Muscle of arm (tissue), 14 donors: ENCODE measurements at places on chromosomes 7 and 10. TPM values are rescaled to one million over a fixed set of nuclear protein-coding genes. Genes with fewer than 3 reads are reported as not detected.

GRCh38 chr7:142792593-142792992 lies 21.8 kb downstream of the PRSS2 start:
- DNase-seq, result no peak

GRCh38 chr10:86443936-86444335 lies 77.3 kb upstream of the GRID1 start:
- no peak for DNase-seq

PNLIPRP1 gene
- polyA plus RNA-seq, result not detected

DNA sequence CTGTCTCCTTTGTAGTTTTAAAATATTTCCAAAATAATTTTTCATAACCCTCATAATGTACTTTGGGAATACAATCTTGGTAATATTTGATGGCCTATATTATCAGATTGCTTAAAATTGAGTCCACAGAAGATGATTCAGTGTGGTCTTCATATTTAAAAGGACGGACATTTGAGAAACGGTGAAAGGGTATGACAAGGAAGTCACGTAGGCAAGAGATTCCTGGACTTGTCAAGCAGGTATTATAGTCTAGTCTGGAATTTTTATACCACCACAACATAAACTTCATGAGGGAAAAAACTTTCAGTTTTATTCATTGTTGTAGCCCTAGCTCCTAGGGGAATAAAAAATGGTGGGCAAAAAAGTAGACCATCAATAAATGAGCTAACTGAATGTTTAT lies 82.3 kb downstream of the KMT2E start:
- no peak for DNase-seq
